ENCODE measurements at places on chromosomes 12 and 14.
A peak's percentile ranks its signal among the peaks of the same experiment; 100 is the strongest.

- DNase-seq: no peak
These were observed 19.6 kb downstream of the IFNG start for GRCh38 chr12:68139941-68140340.

- DNase-seq: peak; percentile 1
These were observed 172.3 kb downstream of the DPY19L2 start for GRCh38 chr12:63495974-63496373.

DNA sequence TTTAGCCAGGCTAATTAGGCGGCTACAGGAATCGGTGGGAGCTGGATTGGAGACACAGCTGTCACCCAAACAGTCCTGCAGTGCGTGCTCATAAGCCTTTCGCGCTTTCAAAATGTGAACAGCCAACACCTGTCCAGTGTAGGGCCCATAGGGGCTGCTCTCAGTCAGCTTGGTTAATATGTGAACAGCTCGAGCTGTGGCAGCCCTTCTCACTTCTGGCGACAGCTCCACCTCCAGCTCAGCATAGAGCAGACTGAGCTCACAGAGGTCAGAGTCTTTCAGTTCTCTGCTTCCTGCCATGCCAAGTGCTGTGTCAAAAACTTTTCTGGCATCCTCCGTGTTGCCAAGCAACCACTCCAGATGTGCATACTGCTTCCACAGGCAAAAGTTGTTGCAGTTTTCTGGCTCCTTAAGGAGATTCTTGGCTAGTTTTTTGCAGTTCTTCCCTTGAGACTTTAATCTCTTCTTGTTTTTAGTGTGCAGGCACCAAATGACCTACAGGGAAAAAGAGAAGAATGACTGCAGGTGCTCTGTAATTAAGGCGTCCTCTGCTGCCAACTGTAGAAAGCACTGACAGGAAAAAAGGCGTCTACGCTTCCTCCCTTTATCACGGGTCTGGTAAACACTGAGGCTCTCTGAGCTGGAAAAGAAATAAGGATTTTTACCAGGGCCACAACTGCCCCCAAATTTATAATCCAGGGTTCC lies 32.5 kb downstream of the PSMC1 start:
- DNase-seq: no peak

DNA sequence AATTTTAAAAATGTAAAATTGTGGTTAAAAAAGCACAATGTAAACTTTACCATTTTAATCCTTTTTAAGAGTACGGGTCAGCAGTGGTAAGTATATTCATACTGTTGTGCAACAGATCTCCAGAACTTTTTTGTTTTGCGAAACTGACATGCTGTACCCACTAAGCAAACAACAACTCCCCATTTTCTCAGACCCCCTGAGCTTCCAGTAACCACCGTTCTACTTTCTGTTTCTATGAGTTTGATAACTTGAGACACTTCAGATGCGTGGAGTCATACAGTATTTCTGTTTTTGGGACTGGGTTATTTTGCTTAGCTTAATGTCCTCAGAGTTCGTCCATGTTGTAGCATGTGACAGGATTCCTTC lies 38.0 kb downstream of the CHST11 start:
- DNase-seq: no peak

GRCh38 chr14:93949511-93950075 lies 22.4 kb downstream of the FAM181A start:
- DNase-seq: no peak

GRCh38 chr14:38629412-38629811 lies 373.5 kb upstream of the CLEC14A start:
- peak; percentile 52 for DNase-seq

GRCh38 chr12:42586268-42586667 lies 3.3 kb downstream of the PRICKLE1 start:
- DNase-seq: no peak

- DNase-seq: peak; percentile 78
These were observed 23.8 kb upstream of the PHC1 start for GRCh38 chr12:8890313-8891085.

DNA sequence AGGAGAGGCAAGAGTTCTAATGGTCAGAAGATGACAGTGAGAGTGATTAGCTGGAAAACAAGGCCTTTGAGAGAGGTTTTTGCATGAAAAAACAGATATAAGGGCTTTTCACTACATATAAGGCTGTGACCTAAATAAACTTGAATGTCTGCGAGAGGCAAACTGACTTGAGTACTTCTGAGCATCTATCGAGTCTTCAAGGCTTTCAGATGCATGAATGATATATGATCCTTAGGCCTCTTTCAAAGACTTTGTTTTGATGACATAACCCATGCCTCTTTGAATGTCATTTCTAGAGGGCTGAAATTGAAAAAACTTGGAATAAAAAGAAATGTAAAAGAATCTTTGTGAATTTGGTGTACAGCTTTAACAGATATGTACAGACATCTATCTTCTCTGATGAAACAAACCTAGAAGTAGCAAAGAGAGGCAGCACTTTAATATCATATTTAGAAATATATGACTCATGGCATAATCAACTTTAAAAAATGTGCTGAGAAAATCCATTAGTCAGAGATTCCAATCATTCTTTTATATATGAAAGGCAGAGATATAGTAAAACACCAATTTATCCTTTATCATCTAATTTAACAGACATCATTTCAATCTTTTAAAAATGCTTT lies 72.6 kb downstream of the PPM1H start:
- no peak for DNase-seq

DNA sequence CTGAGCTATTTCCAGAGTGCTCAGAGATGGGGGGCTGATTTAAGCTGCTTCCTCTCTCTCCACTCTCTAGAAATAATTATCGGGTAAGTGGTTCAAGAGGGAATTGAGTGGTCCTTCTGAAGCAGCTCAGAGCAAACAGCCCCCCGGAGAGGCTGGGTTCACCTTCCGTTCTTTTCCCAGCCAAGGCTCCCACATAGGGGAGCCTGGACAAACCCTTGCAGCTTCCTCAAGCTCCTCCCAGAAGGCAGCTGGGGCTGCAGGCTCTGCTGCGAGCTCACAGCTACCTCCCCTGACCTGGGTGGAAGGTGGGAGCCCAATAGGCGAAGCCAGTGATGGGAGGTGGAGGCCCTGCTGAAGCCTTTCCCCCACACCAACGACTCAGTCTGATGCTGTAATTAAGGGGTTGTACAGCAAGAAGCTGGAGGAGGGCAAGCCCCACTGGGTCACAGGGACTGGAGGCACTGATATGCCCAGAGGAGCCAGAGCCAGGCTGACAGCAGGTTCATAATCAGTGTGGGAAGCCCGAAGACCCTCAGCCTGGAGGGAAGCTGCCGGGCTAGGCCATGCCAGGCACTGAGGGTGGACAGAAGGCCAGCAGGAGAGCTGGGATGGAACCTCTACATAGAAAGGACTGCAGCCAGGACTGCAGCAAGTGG lies 52.4 kb downstream of the ARL6IP4 start:
- DNase-seq: no peak

Measured in mesendoderm (in vitro differentiated cells).